ENCODE measurements at places on chromosomes 5 and 9.

DNA sequence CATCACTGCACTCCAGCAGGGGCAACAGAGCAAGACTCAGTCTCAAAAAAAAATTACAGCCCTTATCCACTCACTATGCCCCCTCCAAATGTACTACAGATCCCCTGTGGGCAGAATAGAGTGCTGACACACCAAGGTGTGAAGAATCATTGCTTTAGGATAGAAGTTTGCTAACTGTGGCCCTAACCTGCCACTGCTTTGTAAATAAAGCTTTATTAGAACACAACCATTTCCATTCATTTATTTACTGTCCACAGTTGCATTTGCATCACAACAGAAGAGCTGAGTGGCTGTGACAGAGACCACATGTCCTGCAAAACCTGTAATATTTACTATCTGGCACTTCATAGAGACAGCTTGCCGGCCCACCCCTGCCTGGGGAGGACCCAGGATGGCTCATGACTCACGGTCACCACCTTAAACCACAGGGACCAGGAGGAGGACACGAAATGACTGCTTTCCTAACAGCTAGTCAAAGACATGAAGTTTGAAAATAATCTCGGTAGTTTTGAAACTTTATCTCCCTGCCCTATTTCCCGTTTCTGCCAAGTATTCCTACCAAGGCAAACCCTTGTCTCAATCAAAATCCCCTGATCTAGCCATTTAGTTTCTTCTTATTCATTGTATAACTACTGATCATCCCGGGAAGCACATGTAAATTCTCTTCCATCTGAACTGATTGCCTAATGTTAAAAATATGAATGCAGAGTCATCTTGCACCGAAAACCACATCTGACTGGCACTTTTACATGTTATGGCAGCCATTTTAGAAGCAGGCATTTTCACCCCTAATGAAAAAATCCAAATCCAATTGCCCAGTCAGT, 206.1 kb downstream of the SLIT3 start:
- DNase-seq = no peak

DNA sequence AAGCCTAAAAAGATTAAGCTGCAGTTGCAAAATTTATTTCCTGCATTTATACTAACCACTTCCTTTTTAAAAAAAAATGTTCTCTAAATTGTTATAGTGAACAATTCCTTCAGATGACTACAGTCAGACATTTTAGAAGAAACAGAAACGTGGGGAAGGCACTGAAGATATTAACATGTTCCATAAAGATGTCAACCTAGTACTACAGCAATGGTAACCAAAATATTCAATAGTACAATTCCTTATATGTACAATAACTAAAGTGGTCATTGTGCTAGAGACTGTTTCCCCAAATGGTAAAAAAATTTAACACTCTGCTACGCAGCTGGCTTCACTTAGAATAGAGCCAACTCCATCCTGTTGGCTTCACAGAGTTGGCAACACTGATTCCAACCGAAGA, 97.7 kb downstream of the FNBP1 start:
- no peak for DNase-seq

DNA sequence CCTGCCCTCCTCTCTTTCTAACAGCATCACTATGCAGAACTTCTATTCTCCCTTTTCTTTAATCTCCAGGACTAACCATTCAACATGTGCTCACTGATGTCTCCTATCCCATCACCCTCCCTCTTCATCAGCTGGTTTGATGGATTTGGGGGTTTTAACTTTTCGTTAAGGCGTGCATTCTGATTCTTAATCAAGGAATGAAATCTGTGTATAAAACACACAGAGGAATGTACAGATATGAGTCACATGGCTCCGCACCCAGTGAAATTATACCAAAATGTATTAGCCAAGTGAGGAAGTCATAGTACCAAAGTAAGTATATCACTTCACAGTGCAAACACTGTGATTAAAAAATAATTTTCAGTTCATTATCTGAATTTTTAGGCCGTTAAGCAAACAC, 35.2 kb downstream of the MARCHF11 start:
- no peak for DNase-seq

DNA sequence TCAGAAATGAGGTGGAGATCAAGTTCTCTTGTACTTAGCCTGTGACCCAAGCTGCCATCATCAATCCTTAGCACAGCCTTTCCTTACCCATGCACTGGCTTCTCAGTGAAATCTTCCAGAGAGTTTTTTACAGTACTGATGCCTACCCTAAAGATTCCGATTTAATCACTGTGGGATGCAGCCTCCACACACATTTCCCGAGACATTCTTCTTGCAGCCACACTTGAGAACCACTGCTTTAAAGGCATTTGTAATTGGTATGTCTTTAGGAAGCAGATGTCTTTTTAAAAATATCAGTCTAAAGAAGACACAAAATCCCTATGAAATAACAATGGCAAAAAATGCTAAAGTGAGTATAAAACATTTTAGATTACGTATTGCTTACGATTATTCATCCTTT, 17.3 kb upstream of the GLIS3 start:
- no peak for DNase-seq

GRCh38 chr9:127796225-127796813, 6.4 kb upstream of the FPGS start:
- no peak for DNase-seq

DNA sequence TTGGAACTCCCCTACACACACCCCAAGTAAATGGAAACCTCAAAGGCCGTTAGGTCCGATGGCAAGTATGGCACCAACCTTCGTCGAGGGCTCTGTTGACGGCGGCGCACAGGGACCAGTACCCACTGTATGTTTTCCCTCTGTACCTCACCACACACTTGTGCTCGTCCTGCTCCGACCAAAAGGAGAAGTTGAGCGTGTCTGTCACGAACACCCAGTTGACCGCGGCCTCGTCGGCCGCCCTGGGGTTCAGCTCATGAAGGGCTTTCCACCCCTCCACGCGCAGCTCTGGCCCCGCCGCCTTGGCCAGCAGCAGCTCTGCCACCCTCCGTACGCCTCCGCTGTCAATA, 24.0 kb downstream of the HNRNPK start:
- no peak for DNase-seq

- DNase-seq = no peak
These were observed 53.0 kb downstream of the GADD45G start for GRCh38 chr9:89657765-89658164.

GRCh38 chr5:96353220-96353619, 79.8 kb downstream of the PCSK1 start:
- DNase-seq = no peak

- no peak for DNase-seq
These were observed 156.2 kb upstream of the NR3C1 start for GRCh38 chr5:143559586-143560109.

DNA sequence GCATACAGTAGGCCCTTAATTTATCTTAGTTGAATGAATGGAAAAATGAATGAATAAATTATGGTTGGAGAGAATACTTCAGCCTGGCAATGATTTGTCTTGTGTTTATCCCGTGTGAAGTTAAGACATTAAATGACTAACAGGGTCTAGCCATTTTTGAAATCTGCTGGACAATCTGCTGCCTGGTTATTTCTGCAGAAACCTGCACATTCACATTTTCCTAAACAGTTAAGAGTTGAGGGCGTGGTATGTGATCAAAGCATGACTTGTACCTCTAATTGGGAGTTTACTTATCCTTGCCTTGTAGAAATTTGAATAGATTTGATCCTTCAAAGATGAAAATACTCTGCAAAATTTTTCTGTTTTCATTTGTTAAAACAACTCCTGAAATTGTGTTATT, 34.6 kb upstream of the NDFIP1 start:
- DNase-seq = no peak

DNA sequence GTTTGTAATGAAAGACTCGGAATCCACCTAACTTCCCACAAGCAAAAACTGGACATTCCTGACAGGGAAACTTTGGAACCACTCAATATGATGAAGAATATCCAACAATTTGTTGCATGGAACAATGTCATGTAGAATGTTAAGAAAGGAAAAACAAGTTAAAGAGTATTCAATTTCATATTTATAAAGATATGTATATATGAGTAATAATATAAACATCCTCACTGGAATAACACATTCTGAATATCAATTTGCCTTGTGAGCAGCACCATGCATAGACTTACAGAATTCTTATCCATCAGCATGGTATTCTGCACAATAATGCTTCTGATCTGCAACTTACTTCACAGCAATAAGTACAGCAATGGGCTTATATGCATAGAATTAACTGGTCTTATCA, 650.3 kb downstream of the SEMA5A start:
- no peak for DNase-seq

GRCh38 chr5:112625689-112626438, 111.8 kb upstream of the APC start:
- DNase-seq = peak; percentile 1

GRCh38 chr5:132456987-132457361, 33.6 kb downstream of the IRF1 start:
- no peak for DNase-seq

DNA sequence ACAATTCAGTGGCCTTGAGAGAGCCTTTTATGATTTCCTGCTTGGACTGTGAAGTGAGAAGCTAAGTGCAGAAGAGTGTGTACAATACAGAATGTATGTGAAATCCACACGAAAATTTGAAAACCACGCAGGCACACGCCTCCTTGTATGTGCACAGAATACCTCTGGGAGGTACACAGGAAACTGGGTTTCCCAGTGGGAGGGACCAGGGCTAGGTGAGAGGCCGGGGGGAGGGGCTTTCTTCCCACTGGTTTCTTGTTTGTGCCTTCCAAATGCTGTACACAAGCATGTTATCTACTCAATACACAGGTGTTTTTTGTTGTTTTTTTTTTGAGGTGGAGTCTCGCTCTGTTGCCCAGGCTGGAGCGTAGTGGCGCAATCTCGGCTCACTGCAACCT, 16.1 kb downstream of the C9orf50 start:
- no peak for DNase-seq

GRCh38 chr5:109006129-109006528, 258.4 kb downstream of the FER start:
- no peak for DNase-seq

DNA sequence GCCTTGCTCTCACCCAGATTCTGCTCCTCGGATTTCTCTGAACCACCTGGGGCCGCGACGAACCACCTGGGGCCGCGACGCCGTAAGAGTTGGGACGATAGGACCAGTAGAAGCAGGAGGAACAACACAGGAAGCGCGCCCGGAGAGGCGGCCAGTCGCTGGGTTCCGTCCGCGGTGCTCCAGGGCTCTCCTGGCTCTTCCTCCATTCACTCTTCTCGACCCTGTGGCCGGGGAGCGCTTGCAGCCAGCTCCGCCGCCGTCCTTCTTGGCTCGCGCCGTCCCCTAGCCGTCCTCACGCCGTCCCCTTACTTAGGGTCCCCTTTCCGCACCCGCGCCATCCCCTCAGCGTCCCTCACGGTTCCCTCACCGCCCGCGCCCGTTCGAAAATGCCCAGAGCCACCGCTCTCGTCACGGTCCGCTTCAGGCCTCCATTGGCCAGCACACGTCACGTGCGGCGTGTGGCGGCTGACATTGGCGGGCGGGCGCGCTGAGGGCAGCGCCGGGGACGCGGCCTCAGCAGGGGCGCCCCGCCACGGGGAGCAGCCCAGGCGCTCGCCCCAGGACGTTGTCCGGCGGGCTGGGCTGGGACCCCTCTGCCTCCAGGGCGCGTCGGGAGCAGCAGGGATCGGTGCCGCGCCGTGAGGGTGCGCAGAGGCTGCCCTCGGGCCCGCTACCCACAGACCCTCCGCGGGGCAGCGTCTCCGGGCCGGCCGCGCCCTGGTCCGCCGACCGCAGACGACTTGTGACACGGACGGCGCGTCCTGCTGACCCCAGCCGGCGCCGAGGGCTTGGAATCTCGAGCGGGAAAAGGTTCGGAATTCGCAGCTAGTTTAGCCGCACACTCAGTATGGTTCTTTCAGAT, 53.7 kb upstream of the PTPDC1 start:
- DNase-seq = peak; percentile 0

DNA sequence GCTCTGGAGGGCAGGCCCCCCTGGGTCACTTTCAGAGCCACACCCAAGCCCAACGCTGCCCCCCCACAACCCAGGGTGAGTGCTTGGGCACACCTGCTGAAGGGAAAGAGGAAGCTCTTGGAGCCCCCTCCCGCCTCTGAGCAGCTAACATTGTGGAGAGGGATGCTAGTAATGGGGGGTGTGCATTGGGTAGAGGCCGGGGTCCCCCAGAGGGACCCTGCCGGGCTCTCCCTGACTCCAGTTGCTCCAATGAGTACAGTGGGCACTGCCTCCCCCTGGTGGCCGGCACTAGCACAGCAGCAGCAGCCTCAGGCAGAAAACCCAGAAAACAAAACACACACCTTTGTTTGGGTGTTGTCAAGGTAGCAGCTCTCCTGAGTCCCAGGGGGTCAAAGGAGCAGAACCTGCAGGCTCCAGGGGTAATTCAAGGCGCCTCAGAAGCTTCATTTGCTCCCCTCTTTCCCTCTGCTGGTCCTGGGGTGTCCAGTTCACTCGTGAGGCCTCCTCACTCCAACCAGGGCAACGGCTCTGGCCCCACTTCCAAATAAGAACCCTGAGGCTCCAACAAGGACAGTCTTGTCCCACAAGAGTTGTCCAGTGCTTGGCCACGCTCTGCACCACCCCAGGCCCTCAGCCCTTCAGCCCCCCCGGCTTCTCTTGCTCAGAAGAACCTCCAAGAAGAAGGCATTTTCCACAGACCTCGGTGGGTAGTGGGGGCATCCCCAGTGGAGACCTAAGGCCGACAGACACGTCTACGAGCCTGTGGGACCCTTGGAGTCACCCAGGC, 16.1 kb downstream of the GBGT1 start:
- no peak for DNase-seq

DNA sequence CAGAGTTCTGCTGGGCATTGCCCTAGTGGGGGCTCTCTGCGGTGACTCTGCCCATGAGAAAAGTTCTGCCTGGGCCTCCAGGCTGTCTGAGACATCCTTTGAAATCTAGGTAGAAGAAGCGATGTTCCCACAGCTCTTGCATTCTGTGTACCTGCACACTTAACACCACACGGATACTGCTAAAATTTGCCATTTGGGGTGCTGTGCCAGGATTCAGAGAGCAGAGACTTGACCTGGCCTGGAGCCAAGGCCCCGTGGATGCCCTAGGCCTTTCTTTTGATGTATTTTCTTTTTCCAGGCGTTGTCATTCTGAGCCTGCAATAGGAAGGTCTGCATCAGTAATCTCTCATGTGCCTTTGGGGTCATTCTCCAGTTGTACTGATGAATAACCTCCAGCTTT, 89.3 kb upstream of the IL12B start:
- DNase-seq = no peak

GRCh38 chr5:56825222-56825824, 10.0 kb downstream of the MAP3K1 start:
- no peak for DNase-seq

DNA sequence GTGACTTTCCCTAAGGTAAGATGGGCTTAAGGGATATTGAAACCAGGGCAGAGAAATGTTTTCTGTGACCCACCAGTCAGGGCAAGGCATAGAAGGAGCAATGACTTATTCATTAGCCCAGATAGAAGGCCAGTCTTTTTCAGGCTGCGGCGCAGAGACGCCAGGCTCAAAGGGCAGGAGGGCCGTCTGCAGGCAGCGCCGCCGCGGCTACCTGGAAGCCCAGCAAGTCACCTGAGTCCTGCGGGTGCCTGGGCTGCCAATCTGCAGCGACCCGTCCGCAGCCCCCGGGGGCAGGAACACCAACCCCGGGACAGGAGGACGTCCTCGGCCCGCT, 322 bp upstream of the SH3GL2 start:
- no peak for DNase-seq

GRCh38 chr5:33604503-33604902, 163.7 kb downstream of the TARS1 start:
- no peak for DNase-seq

Measured in NCI-H187 treated with DMSO at 0.1 percent for 48 hours (cell line).